ENCODE measurements at places on chromosomes 7 and 10. TPM values are rescaled to one million over a fixed set of nuclear protein-coding genes. Genes with fewer than 3 reads are reported as not detected.

OR2A7 gene
- total RNA-seq, result not detected

SEMA3A gene
- total RNA-seq, result 18.1 TPM

SPAM1 gene
- not detected for total RNA-seq

EVX1 gene
- total RNA-seq, result not detected

ANKRD2 gene
- 0.89 TPM for total RNA-seq

ZNF248 gene
- total RNA-seq, result 10.4 TPM

TFPI2 gene
- total RNA-seq, result 649 TPM

PPP1R17 gene
- not detected for total RNA-seq

PSMC2 gene
- total RNA-seq, result 256 TPM

SUN3 gene
- not detected for total RNA-seq

TEX47 gene
- total RNA-seq, result not detected
